Stimulated activated CD4-positive, alpha-beta T cell treated with anti-CD3 and anti-CD28 coated beads, Interleukin-15, amount 100 ng/mL, for 1 hour (primary cell): ENCODE measurements at places on chromosomes 7 and 10.

- DNase-seq = no peak
Measured at GRCh38 chr7:46424934-46425333, 503.9 kb upstream of the IGFBP3 start.

DNA sequence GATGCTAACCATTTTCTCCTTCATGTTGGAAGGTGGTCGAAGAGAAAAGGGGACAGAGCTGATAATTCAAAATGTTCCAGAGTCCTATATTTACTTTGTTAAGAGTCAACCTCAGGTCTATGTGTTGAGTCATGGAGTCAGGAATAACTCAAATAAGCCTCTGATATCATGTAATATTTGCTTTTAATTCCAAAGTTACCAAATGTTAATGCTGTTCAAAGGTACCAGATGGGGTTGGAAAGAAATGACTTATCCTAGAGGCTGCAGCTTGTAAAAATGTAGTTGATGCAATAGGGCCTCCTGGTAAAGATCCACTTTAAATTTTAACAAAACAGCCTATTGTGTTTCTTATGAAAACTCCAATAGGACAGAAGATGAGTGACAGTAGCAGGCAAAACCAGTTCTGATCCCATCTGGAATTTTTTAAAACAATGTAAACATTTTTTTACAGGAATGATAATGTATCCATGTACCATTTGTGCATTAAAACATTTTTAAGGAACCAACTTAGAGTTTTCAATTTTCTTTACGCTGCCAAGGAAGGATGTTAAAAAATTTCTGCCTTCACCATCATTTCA is 218.2 kb downstream of the ANK3 start:
- DNase-seq = no peak

GRCh38 chr10:126568809-126569385 is 101.6 kb downstream of the C10orf90 start:
- DNase-seq = no peak

DNA sequence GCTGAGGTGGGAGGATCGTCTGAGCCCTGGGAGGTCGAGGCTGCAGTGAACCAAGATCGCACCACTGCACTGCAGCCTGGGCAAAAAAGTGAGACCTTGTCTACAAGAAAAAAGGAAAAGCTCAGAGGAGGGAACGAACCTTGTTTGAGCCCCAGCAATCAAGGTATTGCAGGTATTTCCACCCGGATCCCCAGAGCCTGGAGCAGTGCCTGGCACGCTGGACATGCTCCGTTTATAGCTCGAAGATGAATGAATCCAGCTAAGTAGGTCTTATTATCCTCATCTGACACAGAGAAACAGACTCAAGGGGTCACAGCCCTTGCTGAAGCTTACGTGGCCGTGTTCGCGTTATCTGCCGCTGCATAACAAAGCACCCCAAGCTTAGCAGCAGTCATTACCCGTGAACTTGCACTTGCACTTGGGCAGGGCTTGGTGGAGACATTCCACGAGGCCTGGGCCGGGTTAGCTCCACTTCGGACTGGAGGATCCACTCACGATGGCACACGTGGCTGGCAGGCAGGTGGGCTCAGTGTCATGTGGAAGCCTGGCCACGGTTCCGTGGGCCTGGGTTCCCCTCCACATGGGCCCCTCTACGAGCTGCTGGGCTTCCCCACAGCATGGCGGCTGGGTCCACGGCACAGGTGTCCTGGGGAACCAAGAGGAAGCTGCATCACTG is 3.2 kb upstream of the COX19 start:
- DNase-seq = no peak

GRCh38 chr7:130918129-130919052 is 184.4 kb upstream of the KLF14 start:
- no peak for DNase-seq
